ENCODE measurements at places on chromosomes 16 and 17.
A peak's percentile ranks its signal among the peaks of the same experiment; 100 is the strongest.

DNA sequence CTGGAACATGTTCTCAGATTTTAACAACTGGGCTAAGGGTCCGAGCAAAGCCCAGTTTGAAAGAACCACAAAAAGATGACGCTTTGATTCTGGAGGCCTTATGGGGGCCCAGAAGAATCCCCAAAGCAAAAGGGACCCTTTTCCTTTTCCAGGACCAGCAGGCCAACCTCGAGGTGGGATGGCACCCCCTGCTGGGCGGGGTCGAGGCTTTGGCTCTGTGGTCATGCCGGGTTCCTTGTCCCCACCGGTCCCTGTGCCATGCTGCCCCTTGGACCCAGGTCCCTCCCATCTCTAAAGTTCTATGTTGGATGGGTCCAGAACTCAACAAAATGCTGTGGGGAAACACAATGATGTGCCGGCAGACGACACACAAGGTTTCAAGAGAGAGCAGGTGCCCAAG is 30.9 kb downstream of the TMEM204 start:
- no peak for DNase-seq

- DNase-seq = no peak
Observed at GRCh38 chr16:68640972-68641371, 4.1 kb upstream of the CDH3 start.

DNA sequence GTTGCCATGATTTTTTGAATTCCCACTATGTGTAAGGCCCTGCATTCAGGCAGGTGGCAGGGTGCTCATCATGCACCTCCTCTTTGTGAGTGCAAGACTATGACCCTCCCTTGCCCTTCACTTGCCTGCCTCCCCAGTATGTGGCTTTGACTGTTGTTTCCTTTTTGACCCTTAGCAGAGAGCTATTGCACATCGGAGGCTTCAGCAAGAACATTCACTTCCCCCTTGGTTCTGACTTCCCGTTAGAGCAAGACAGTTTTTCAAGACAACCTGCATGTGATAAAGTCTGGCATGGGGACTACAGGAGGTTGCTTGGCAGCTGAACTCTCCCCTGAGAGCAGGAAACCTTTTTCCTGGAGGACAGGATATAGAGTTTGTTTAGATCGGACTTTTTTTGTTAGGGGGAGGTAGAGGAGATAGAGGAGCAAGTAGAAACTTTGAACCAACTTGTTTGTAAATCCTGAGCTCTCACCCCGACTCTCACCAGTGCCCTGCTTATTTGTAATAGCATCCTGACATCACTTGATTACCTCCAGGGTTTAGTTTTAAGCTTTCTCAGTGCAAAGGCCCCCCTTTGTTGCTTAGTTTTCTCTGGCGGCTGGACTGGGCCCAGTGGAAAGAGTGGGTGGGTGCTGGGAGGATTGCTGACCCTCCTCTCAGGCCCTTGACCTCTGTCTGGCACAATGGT is 34.3 kb downstream of the LIMD2 start:
- no peak for DNase-seq

DNA sequence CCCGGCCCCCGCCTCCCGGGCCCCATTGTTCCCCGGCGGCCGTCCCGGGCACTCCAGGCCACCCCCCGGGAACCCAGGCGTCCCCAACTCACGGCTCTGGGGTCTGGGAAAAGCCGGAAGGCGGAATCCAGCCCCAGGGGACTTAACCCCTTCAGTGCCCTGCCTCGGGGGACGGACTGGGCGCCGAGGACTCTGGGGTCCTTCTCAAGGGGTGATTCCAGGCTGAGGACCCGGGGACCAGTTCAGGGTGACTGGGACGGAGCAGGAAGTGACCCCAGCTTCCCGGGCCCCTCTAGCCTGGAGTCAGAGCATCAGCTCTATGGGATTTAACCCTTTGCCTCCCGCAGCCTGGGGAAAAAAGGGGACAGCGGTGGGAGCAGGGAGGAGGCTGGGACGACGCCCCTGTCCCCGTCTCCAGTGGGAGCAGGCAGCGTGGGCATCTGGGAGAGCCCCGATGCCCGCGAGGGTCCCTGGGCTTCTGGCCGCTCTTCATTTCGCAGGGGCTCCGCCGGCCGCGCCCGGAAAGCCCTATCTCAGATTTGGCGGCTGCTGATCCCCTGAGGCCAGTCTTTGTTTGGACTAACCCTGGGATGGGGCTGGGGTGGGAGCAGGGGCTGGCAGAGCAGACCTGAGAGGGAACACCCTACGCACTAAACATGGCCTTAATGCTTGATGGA is at the start of gene ZNF629:
Gene ZNF629 (minus strand): TSS at position 270 of the 677 bp plus-strand sequence. CDS start 2,723 bp downstream, outside the sequence.
- peak; percentile 11 for DNase-seq

DNA sequence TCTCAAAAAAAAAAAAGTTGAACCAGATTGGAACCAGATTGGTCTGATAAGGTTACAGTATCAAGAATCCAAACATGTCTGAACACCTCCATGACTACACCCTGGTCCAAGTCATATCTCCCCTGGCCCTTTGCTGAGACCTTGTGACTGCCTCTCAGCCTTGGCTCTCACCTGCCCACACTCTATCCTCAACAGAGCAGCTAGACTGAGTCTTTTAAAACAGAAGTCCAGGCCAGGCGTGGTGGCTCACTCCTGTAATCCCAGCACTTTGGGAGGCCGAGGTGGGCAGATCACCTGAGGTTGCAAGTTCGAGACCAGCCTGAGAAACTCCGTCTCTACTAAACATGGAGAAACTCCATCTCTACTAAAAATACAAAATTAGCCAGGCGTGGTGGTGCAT is 91.7 kb downstream of the AIPL1 start:
- no peak for DNase-seq

GRCh38 chr17:68498479-68499326 is 13.5 kb upstream of the PRKAR1A start:
- no peak for DNase-seq

- DNase-seq = no peak
Observed at GRCh38 chr17:47739150-47739549, 6.1 kb downstream of the TBX21 start.

- DNase-seq = peak; percentile 71
Observed at GRCh38 chr17:50482516-50482915, 3.9 kb downstream of the RSAD1 start.

- DNase-seq = no peak
Observed at GRCh38 chr17:65527381-65527780, 34.1 kb downstream of the AXIN2 start.

DNA sequence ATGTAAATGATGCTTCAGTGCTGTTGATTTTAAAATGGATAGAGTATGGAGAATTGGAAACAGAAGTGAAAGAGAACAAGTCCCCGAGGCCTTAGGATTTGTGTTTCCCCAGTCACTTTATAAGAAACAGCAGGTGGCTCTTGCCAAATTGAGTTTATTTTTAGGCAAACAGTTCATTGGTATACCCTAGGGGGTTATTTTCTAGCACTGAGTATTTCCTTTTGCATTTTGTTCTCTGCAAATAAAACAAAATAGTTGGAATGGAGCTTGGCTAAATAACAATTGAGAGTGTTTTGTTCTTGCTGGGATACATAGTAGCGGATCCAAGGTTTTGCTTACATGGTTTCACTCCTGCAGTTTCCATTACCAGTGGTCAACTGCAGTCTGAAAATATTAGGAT is 591.1 kb upstream of the C16orf82 start:
- no peak for DNase-seq

DNA sequence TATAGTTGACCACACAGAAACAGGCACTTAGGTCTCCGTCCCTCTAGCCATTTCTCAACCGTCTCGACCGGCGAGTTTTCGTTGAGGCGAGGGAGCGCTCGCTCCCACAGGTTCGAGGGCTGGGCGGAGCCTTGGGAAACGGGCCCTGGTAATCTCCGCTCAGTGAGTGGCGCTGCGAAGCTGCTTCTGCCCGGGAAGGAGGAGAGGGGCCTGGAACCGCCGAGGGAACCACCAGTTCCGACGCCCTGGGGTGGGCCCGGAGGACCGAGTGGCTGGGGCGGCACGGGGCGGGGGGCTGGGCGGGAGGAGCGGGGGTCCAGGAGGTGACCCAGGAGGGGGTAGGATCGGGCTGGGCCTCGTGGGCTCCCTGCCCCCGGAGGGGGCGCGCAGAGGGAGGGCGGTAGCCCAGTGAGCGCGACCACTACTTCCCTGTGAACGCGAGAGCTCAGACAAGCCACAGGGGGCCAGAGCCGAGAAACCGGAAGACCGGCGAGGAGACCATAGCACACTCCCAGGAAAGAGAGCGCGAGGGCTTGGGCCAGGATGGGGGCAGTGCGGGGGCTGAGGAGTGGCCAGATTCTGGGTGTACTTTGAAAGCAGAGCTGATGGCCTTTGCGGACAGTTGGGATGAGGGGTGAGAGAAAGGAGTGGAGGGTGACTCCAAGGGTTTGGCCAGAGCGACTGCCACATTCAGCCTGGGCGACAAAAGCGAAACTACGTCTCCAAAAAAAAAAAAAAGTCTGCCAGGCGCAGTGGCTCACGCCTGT is 29.9 kb upstream of the ARL4D start:
- DNase-seq = peak; percentile 53

GRCh38 chr16:89555265-89555664 is 5.2 kb upstream of the RPL13 start:
- DNase-seq = no peak

GRCh38 chr16:8887431-8887765 is 5.2 kb downstream of the LITAFD start:
- no peak for DNase-seq

GRCh38 chr17:75105126-75106080 is 4.4 kb upstream of the ARMC7 start:
- DNase-seq = peak; percentile 26

GRCh38 chr17:44198721-44199552 is 747 bp downstream of the ATXN7L3 start:
- DNase-seq = peak; percentile 45

GRCh38 chr16:15972046-15972868 is 22.8 kb downstream of the ABCC1 start:
- no peak for DNase-seq

DNA sequence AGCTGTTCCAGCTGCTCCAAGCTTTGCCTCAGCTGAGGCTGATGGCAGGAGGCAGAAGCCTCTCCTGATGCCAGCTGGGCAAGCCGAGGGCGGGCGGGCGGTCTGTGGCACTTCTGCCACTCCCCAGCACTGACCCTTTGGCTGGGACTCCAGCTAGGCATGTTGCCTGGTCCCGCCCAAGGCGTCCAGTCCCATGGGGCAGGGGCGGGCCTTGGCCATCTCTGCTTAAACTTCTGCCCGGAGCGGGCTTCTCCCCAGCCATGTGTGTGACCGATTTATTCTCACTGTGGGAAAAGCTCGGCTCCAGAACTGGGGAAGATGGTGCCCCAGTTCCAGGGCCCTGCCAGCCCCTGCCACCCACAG is 349.1 kb downstream of the SEC14L1 start:
- no peak for DNase-seq

DNA sequence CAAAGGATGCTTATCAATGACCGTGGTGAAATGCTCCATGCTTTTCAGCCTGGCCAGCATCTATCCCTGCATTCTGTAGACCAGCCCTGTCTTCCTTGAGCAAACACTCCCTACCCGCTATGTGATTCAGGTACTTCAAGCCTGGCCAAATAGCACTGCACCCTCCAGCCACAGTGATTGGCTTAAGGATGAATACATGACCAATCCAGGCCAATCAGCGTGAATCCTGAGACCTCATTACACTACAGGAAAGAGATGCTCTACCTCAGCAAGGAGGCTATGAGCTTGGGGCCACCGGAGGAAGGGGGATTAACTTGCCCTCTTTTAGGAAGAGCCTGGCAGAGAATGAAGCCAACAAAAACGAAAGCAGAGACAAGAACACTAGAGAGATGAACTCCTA is 162.5 kb downstream of the ZNF423 start:
- no peak for DNase-seq

- no peak for DNase-seq
Observed at GRCh38 chr17:40534371-40535189, 30.7 kb downstream of the CCR7 start.

DNA sequence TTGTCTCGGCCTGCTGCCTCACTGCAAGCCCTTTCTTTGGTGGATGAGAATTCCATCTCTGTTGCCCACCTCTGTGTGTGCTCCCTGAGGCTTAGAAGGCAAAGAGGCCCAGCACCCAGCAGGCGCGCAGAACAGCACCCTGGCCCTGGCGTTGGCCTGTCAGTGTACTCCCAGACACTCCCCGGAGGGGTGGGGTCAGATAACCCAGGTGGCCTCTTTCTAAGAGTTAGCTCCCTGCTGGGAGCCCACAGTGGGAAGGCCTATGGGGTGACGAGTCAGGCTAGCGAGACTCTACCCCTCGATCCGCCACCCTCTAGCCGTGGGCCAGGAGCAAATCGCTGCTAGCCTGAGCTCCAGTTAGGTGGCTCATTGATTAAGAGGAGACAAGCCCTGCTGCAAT is 38.1 kb downstream of the SRL start:
- DNase-seq = no peak

DNA sequence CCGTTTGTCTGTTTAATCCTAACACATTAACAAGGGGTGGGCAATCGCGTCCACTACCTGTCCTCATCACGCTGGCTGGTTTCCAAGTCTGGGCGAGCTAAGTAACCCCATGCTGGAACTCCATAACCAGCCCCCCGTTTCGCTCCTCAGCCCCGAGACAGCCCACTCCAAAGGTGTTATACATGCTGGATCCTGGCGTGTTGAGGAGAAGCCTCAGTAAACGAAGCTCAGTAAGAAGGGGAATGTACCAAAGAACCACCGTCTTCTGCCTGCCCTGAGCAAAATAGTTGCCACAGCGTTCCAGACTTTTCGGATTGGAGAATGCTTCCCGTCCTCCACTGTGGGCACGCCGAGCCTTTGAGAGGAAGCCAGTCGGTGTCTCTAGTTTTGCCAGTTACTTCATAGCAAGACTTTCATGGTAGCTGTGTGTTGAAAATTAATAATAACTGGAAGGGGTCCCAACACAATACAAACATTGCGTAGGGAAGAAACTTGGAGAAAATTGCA is 16.1 kb upstream of the C17orf78 start:
- DNase-seq = no peak

- peak; percentile 20 for DNase-seq
Observed at GRCh38 chr17:8393470-8394231, 4.0 kb downstream of the RNF222 start.

DNA sequence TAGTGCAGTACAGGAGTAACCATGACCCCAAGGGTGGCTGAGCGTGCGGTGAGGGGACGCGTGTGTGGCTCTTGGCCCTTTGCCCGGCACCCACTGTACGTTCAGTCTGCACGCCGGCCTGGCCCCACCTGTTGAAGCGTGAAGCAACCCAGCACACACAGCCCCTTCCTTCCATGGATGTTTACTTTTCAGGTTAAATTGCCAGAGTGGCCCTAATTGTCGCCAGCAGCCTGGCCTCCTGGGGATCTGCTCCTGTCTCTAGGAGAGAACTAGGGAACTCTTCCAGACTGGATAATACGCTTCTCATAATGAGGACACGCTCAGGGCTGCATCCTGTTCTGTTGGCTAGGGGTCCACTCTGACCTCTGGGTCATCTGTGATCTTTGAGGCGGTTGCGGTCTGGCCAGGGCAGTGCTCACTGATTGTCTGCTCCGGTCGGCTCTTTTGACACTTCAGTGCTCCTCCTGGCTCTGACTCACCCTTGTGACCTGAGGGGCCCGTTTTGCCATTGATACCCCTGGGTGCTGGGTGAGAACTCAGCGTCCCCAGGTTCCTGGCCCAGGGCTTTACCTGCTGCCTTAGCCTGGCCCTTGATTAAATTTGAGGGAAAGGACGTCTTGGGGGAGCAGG is 27.7 kb downstream of the TPSG1 start:
- DNase-seq = no peak

Data from activated CD4-positive, alpha-beta T cell treated with anti-CD3 and anti-CD28 coated beads, Interleukin-2, amount 50 U/mL, for 1 hour (primary cell).